ENCODE measurements at places on chromosomes 3 and 15.

GRCh38 chr3:38805765-38806386 lies 10.1 kb downstream of the SCN10A start:
- peak; percentile 10 for DNase-seq

GRCh38 chr3:184567946-184568559 lies 6.5 kb downstream of the EPHB3 start:
- no peak for DNase-seq

DNA sequence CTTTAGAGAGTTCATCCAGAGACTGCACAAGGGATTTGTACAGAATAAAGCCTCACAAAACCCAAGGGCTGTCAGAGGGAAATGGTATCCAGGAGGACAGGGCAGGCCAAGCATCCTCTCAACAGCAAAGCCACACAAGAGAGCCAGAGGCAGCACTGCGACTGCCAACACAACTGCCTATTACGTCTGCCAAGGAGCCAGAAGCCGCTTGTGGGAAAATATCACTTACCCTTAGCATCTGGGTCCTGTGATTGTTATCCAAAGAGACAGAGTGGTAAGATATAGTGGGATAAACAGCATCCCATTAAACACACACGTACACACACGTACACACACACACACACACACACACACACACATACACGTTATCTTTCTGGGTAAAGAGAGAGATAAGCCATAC lies 618.3 kb upstream of the AGTR1 start:
- no peak for DNase-seq

DNA sequence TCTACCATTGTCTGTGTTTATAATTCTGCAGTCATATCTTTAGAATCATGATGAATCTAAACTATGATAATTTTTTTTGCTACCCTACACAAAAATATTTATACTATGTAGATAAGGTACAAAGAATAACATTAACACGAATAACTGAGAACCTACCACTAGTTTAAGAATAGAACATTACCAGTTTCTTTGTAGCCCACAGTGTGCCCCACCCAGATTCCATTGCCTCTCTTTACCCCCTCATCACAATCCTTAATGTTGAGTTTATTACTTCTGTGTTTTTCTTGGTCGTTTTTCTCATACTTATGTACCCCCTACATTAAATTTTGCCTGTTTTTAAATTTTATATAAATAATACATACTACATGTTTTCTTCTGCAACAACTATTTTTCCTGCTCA lies 140.5 kb downstream of the BBX start:
- no peak for DNase-seq

DNA sequence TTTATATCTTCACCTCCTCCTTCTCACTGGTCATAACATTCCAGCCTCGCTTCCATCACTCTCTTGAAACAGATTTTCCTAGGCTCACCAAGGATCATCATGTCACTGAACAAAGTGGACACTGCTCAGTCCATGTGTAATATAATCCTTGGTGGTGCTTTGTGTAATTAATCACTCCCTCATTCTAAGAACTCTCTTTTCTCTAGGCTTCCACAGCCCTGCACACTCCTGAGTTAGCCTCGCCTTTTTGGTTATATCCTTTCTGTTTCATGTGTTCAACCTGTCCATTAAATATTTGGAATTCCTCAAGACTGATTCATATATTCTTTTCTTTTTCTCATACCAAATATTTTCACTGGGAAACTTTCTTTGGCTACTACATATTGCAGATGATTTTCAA lies 440.8 kb downstream of the PYDC2 start:
- DNase-seq, result no peak

DNA sequence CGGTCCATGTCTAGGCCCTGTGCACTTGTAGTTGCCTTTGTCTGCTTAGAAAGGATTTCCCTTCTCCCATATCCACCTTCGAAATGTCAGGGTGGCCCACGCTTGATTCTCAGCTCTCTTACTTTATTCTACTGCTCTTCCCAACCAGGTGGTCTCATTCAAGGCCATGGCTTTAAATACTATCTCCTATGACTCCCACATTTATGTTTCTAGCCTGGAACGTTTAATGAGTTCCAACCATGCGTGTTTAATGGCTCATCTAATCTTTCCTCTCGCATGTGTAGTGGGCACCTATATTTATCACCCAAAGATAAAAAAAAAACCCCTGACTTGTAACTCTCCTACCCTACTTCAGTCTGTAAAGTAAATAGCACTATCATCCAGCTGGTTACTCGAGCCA lies 727.2 kb upstream of the CFAP20DC start:
- no peak for DNase-seq

GRCh38 chr3:113252553-113252952 lies 41.2 kb downstream of the BOC start:
- no peak for DNase-seq

- DNase-seq, result no peak
Observed at GRCh38 chr3:141735176-141735575, 2.9 kb upstream of the RNF7 start.

- DNase-seq, result no peak
Observed at GRCh38 chr3:39453134-39453533, 14.3 kb upstream of the MOBP start.

DNA sequence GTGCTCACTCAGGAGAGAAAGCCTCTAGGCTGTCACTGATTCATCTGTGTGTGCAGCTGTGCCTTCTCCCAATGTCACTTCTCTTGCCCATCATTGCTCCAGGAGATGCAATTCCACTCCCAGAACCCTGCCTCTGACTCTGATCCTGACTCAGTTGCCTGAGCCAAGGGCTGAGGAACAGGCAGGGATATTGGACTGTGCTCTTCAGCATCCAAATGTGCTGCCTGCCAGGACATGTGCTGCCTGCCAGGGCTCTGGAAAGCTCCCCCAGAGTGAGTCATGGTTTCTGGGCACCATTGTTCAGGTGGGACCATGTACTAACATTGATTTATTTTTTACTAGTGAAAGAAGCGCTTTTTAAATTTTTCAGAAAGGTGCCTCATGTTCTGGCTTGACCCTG lies 71.0 kb downstream of the TRIM42 start:
- no peak for DNase-seq

- DNase-seq, result no peak
Observed at GRCh38 chr3:135145581-135145980, 350.5 kb downstream of the EPHB1 start.

DNA sequence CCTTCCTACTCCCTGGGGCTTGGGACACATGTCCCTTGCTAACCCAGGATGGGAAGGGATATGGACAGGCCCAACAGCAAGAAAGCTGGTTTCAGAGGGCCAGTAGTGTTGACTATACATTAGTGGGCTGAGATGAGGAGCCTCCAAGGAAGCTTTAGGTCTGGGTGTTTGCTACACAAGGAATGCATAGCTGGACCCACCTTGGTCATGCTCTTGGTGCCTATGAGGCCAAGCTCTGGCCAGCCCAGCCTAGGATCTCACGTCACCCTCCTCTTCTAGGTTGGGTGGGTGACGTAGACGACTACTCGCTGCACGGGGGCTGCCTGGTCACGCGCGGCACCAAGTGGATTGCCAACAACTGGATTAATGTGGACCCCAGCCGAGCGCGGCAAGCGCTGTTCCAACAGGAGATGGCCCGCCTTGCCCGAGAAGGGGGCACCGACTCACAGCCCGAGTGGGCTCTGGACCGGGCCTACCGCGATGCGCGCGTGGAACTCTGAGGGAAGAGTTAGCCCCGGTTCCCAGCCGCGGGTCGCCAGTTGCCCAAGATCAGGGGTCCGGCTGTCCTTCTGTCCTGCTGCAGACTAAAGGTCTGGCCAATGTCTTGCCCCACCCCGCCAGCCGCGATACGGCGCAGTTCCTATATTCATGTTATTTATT lies 653 bp upstream of the WDR6 start:
- peak; percentile 15 for DNase-seq

DNA sequence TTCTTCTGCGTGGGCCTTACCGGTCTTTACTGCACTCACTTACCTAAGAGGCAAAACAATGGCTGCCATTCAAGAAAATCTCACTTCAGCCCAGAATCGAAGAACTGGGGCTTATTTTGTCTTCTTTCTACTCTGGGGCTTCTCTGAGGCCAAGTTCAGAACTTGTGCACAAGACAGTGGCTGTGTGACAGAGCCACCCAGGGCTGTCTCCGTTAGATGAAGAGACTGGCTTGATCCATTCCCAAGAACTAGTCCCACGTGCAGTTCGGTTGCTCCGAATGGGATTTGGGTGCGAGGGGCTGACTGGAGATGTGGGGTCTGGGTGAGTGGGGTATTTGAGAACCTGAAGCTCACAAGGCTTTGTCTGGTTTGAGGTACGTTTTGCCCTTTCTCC lies 795 bp upstream of the TCF12 start:
- DNase-seq, result no peak

GRCh38 chr3:192710366-192710765 lies 17.0 kb downstream of the FGF12 start:
- no peak for DNase-seq

DNA sequence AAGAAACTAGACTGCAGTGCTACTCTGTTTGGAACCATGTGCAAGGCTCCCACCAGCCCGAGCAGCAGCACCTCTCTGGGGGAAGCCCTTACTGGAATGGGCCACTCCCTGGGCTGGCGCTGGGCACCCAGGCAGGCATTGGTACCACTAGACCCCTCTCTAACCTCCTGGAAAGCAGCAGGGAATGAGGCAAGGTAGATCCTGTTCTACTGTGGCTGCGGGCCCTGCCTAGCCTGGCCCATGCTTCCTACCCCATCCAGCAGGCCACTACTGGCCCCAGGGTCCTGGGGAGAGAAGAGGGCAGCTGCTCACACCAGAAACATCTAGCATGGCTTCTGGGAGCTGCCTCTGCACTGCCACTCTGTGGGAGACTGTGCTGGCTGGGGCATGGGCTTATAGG lies 44.8 kb downstream of the MESD start:
- no peak for DNase-seq

DNA sequence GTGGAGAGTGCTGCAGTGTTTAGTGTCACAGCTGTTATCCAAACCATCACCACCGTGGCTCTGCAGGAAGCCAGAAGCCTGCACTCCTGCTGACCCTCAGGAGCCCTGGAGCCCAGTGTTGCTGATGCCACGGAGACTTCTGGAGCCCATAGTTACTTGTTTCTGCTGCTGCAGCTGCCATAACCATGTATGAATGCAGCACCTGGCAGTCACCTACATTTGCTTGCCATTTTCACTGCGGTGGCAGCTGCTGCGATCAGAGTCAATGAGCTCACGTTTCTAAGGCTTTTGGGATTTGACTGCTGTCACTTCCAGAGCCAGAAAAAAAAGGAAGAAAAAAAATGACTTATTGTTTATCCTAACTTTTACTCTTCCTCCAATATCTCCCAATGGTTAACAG lies 299.2 kb upstream of the THRB start:
- DNase-seq, result no peak

DNA sequence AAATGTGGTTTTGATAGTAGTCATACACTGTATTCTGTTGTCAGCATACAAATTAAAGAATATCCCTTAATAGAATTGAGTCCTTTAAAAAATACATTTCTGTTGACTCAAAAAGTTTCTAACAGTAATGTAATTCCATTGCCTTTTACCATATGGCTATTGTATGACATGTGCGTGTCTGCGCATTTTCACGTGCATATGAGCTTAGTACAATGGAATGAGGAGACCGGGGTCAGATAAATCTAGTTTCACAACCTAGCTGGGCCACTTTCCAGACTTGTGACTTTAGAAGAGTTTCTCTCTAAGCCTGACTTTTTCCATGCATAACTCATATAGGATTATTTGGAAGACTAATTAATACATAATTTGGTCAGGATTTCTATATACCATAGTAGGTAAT lies 38.7 kb downstream of the ZBTB38 start:
- DNase-seq, result no peak

- DNase-seq, result no peak
Observed at GRCh38 chr3:150278843-150279381, 129.2 kb upstream of the TSC22D2 start.

GRCh38 chr15:99105514-99106341 lies 848 bp downstream of the SYNM start:
- peak; percentile 14 for DNase-seq

DNA sequence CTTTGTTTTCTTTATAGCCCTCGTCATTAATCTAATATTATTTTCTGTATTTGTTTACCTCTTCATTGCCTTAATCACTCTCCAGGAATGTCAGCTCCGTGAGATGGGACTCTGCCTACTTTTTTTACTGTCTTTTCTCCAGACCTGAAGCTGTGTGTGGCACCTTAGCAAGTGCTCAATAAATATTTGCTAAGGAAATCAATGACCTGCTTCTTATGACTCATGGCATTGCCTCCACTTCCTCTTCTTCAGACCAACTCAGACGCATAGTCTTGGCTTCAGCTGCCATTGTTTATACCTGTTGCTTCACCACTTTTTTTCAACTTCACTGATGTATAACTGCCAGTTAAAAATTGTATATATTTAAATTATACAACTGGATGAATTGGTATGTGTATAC lies 218.5 kb upstream of the CMC1 start:
- DNase-seq, result no peak

DNA sequence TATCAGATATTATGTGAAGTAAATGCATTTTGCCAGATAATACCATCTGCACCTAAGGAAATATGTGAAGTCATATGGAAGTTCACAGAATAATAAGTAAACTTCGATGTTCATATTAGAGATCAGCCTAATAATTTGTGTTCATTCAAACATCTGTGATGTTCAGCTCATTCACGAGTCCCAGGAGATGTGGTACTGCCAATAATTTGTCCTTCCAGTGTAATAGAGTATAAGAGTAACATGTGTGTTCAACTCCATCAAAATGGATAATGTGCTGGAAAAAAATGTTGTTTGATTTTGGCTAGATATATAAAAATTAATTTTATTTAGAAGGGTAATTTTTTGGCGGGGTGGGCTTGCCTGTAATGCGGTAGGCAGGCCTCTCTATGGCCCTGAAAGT lies 75.4 kb upstream of the ARL6 start:
- no peak for DNase-seq

DNA sequence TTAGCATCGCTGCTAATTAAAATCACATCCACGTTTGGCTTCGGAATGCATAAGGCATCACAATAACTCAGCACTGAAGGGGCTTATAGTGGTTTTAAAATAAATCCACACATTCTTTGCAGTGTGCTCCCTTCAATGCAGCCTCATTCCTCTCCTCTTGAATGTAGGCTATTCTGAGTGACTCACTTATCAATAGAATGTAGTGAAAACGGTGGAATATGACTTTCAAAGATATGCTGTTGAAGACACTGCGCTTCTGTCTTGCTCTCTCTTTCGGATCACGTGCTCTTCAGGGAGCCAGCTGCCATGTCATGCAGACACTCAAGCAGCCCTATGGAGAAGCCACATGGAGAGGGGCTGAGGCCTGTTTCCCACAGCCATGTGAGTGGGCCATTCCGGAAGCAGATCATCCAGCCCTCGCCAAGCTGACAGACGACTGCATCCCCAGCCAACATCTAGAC lies 87.4 kb downstream of the CRYGS start:
- DNase-seq, result no peak

DNA sequence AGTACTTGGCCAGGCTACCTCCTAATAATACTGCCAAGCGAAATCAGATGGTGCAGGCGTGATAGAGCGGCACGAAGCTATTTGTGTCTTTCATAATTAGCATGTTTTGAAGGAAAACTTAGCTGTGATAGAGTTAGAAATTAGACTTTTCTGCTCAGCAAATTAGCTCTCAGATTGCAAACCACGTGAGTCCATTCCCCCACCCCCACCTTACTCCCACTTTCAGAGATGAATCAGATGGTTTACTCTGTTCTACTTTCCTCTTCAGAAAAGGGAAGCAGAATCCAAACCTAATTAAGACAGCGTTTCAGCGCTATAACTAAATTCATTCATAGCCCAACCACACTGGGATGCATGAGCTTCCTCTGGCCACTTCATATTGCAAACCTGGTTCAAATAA lies 214.6 kb downstream of the SLCO3A1 start:
- no peak for DNase-seq

- peak; percentile 38 for DNase-seq
Observed at GRCh38 chr15:77870195-77871065, 207.1 kb downstream of the TBC1D2B start.
